ENCODE measurements at places on chromosomes 12 and 14.

- peak; percentile 59 for ATAC-seq
Observed at GRCh38 chr12:42372154-42372791, 46.3 kb downstream of the PPHLN1 start.

DNA sequence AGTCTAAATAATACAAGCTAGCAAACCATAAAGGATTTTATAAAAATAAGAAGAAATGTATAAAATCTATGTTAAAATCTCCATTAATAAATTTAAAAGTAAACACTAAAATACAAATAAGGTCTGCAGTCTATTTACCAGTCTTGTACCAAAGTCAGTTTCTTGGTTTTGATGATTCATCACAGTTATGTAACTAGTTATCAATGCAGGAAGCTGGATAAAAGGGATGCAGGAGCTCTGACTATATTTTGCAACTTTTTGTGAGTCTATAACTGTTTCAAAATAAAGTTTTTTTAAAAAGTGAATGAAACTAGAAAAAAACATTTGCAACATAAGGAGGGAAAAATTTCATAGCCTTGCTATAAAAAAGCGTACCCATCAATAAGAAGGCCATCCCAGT, 151.5 kb downstream of the DERA start:
- ATAC-seq = no peak

GRCh38 chr14:93019367-93019843, 96.3 kb downstream of the ITPK1 start:
- no peak for ATAC-seq

GRCh38 chr14:101875727-101876554, 88.4 kb upstream of the DYNC1H1 start:
- no peak for ATAC-seq

GRCh38 chr12:38956337-38956736, 50.9 kb upstream of the CPNE8 start:
- ATAC-seq = no peak

DNA sequence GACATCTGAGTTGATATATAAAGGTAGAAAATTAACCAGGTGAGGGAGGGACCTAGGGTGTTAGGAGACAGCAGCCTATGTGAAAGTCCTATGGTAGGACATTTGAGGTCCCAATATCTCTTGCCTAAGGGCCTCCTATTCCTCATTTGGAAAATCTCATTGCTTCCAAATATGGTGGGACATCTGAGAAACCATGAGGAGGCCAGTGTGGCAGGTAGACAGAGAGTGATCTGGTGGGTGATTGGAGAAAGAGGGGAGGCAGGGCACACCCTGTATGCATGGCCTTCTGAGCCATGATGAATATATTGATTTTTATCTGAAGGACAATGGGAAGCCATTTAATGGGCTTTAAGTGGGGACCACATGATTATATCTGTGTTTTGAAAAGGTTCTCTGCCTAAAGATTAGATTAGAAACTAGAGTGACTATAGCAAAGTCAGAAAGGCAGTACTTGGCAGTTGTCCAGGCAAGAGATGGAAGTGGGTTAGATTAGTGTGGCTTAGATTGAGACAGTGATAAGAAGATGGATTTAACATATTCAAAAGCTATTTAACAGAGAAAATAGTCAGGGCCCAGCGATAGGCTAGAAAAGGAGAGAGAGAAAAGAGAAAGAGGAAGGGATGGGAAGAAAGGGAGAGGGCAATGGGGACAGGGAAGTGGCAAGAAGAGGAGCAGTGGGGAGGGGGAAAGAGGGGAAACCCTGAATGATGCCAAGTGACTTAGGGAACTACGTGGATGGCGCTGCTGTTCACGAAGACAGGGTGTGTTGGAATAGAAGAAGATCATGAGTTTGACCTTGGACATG, 237.2 kb upstream of the SRRM4 start:
- ATAC-seq = no peak

DNA sequence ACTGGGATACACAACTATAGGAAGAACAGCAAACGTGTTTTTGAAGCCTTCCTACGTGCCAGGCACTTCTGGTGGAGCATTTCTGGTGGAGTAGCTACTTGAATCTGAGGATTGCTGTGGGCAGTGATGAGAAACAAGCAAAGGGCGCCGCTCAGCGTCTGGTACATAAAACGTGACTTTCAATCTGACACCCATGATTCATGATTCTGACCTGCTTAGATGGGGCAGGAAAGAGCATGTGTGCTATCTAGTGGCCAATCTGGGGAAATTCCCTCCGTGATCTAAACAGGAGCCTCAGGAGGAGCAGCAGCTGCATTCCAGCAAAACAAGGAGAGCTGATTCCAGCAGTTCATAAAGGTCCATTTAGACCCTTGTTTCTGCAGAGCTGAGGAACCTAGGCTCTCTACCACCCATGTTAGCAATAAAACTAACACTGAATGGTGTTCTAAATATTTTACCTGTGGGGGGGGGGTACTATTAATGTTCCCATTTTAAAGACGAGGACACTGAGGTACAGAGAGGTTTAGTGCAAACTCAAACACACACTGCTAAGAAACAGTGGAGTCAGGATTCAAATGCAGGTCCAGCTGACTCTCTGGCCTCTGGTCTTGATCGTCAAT, 37.8 kb downstream of the PAH start:
- ATAC-seq = peak; percentile 89

DNA sequence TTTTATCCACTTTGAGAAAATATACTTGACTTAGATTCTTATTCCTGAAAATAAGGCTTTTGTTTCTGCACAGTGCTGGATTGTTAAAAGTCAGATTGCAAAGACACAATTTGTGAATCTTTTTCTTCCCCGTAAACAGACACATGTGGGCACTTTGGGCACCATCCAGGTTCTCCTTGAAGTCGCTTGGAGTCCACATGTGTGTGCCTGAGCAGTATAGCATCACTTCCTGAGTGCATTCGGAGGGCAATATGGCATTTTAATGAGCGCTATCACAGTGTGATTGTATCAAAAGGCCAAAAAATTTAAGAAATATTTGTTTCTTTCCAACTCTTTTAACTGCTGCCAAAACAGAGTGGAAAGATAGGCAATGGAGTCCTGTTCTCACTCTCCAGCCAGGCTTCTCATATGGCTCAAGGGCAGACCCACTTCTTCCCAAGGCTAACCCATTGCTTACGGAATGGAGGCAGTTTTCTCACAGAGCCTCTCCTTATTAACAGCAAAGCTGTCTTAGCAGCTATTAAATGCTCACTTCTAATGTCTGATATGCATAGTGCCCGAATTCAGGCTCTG, 397.1 kb downstream of the EGLN3 start:
- no peak for ATAC-seq

DNA sequence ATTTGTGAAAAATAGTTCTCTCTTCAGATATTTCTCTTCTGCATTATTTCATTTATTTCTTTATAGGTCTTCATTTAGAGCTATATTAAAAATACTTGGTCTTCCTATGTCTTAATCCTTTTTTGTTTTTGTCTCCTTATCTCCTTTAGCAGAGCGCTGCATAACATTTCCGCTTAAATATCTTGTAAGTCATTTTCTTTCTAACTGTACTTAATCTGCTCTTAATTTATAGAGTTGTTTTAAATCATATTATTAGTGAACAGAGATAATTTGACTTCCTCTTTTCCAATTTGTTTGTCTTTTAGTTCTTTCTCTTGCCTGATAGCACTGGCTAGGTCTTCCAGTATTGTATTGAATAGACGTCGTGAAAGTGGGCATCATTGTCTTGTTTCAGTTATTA, 18.0 kb downstream of the LUM start:
- ATAC-seq = no peak

DNA sequence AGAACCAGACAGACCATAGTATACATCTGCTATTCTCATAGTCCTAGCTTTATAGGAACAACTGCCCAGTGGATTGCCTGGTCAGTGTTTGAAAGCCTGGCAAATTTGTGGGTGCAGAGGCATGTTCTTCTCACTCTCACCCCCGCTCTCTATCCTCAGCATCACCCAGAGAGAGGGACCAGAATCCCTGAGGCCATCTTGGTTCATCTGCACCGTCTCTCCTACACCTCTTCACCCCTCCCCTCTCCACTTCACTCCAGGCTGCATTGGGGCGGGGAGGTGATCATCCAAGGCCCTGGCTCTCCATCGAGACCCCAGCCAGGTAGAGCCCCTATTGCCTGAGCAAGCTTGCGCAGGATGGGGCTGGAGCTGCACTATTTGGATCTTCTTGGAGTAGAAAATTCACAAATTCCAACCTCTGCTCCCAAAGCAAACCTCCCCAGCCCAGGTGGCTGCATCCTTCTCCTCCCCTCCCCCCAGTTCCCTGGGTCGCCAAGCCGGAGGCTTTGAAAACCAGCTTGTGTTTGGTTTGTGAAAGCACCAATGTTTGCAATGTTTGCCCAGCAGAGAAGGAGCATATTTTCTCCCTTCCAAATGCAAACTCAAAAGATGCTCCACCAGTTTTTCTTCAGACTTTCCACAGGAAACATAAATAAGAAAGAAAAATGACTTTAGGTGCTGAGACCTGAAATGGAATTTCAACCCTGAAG, 18.6 kb upstream of the COL2A1 start:
- ATAC-seq = no peak

GRCh38 chr12:4700621-4701026, 19.6 kb upstream of the GALNT8 start:
- ATAC-seq = no peak

GRCh38 chr12:4997939-4998338, 45.7 kb upstream of the KCNA5 start:
- ATAC-seq = peak; percentile 61

DNA sequence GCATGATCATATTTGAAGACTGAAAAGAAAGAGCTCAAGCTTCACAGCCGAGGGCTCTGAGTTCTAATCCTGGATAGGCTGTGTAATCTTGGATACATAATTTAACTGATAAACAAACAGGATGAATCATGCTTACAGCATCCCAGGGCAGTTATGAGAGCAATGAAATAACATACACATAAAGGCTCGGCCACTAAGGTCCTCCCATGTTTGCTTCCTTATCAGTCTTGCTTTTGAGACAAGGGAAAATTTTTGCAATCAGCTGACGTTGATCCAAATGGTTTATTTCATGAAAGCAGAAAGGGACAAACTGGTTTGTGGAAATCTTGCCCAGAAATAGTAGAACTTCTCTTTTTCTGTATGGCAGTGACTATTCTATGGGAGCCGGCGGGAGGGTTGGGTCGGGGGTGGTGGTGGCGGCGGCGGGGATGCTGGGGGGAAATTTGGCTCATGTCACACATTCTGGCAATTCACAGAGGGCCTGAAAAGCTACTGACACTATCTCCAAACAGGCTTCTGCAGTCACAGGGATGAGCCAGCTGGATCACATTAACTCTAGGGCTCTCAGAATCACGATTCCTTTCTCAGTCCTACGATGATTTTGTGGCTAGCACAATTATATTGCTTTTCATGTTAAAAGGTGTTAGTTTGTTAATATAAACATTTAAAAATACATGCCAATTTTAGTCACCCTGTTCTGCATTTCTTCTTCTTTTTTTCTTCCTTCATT, 124.5 kb downstream of the SLC8A3 start:
- no peak for ATAC-seq

GRCh38 chr14:20606190-20606901, 15.2 kb upstream of the RNASE12 start:
- ATAC-seq = peak; percentile 45

DNA sequence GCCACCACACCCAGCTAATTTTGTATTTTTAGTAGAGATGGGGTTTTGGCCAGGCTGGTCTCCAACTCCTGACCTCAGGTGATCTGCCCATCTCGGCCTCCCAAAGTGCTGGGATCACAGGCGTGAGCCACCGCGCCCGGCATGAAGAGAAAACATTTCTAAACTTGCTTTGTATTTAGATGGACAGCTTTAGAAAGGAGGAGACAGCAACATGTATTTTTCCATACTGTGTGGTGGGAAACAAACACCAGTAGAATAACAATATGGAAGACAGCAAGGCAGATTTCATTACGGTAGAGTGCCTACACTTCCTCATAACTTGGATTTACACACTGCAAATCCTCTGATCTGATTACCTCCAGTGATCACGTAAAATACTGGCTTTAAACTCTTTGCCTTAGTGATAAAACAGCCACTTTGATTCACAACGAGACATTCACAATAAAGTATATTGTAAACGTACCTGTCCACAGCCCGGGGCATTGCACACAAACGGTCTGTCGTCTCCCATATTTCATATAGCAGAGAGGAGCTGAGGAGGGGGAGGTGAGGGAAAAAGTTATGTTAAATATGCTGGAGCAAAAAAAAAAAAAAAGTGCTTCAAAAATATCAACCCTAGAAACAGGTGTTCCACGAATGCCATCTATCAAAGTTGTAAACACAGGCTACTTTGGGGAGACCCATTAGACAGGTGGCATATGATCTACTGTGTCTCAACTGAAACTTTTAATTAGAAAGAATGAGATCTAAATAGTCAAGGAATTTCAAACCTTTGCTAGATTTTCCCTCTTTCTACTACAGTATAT, 25.5 kb downstream of the ATF7 start:
- no peak for ATAC-seq
